ENCODE measurements at places on chromosomes 3 and 15.
A peak's percentile ranks its signal among the peaks of the same experiment; 100 is the strongest.

GRCh38 chr15:29872716-29873115 lies 50.4 kb upstream of the TJP1 start:
- DNase-seq: no peak

DNA sequence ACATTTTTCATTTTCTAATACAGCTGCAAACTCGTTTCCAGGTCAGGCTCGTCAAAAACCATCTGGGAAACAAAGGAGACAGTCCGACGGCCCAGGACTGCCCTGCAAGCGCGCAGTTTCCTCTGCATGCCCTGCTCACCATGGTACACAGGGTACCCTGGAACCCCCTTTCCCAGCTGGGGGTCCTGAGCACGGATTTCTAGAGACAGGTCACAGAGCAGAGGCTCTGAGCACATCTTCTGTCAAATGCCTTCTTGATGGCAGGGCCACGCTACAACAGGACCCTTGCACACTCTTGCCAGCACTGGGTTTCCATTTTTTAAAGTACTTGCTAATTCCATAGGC lies 8.1 kb downstream of the ZXDC start:
- no peak for DNase-seq

DNA sequence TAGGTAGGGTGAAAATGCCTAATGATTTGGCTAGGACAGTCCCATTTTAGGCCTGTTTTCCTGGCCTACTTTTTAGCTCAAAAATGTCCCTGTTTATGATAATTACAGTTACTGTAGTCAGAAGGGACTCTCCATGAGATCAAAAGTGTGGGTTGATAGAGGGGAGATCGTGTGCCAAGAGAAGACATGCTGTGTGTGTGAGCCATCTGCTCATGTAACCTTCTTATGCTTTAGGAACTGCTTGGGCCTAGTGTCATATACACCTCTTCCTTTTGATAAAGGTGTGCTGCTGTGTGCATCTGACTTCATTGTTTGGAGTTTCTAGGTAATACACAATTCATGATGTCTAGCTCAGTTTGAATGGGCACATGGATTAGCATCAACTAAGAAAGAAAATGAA lies 786.5 kb downstream of the PDCD6IP start:
- DNase-seq: no peak

DNA sequence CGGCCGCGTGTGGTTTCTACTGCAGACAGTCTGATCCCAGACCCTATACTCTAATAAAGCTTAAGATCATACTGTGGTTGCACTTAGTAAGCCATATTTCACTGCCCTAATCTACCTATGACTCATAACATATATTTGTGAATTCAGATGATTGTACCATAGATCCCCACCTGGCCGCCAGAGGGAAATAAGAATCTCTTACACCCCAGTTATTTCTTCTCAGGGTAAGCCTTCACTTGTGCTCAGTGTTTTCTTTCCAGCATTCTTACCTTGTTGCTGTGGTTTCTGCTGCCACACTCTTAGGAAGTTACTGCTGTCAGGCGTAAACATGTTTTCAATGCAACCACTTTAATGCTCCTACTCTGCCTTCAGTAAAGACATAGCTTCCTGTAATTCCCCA lies 105.9 kb downstream of the B3GALNT1 start:
- no peak for DNase-seq

- peak; percentile 85 for DNase-seq
Observed at GRCh38 chr15:70101459-70102113, 3.9 kb upstream of the TLE3 start.

- DNase-seq: no peak
Observed at GRCh38 chr3:153215966-153216365, 53.9 kb downstream of the RAP2B start.

- no peak for DNase-seq
Observed at GRCh38 chr3:32958509-32958908, 7.1 kb downstream of the CCR4 start.

DNA sequence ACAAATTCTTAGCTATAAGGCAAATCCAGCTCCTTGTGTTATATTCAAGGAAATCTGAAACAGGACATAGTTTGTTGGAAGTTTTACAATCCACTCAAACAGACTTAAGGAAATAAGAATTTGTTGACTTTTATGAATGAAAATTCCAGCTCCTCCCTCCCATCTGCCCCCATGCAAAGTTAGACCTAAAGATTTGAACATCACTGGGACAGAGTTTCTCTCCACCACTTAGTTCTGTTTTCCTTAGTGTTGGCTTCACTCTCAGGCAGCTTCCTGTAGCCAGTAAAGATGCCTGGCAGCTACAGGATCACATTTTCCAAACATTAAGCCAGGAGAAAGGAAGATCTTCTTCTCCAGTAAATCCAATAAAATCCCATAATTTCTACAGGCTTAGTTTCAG lies 265.0 kb downstream of the TAFA4 start:
- DNase-seq: no peak

DNA sequence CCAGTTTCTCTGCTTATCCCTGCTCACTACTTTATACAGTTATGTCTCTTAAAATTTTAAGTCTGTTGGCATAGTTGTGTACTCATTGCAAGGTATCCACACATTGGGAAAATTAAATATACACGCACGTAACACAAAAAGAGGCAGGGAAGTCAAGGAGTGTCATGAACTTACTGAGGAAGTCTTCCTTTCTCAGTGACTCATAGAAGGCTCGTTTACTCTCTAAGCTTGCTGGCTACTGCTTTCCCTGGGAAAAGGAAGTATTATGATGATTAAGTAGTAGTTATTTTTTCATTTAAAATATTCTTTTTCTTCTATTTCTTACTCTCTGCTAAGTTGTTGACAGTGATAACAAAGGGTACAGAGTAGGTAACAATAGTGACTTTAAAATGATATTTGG lies 287.3 kb downstream of the UBE2E2 start:
- no peak for DNase-seq

DNA sequence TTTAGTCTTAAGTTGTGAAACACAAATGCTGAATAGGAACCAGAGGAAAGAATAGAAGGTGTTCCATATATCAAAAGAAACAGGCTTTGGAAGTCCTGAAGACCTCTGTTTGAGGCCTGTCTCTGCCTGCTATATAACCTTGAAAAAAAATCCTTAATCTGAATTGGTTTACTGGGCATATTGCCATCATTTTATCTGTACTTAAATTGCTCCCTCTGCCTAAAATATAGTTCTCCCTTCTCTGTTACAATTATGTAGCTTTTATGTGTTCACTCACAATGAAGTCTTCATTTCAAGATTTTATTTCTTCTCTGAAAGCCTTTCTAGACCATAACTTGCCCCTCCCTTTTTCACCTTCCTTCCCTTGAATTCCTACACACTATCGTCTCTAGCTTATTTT lies 21.2 kb downstream of the ARL13B start:
- no peak for DNase-seq

DNA sequence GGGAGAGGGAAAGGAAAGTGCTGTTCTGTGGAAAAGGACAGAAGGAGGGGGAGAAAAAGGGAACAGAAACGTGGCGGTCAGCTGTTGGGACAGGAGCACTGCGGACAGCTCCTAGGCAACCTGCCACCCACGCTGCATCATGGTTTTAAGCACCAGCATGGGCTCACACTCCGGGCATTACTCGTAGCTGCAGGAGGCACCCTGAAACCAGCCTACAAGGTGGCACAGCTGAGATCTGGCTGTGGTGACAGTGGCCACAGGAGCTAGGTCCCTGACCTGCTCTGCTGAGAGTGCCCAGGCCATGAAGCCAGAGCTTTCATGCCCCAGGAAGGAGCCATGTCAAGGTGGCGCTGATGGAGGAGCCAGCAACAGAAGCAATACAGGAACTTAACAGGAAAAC lies 161.4 kb upstream of the ST8SIA2 start:
- no peak for DNase-seq

DNA sequence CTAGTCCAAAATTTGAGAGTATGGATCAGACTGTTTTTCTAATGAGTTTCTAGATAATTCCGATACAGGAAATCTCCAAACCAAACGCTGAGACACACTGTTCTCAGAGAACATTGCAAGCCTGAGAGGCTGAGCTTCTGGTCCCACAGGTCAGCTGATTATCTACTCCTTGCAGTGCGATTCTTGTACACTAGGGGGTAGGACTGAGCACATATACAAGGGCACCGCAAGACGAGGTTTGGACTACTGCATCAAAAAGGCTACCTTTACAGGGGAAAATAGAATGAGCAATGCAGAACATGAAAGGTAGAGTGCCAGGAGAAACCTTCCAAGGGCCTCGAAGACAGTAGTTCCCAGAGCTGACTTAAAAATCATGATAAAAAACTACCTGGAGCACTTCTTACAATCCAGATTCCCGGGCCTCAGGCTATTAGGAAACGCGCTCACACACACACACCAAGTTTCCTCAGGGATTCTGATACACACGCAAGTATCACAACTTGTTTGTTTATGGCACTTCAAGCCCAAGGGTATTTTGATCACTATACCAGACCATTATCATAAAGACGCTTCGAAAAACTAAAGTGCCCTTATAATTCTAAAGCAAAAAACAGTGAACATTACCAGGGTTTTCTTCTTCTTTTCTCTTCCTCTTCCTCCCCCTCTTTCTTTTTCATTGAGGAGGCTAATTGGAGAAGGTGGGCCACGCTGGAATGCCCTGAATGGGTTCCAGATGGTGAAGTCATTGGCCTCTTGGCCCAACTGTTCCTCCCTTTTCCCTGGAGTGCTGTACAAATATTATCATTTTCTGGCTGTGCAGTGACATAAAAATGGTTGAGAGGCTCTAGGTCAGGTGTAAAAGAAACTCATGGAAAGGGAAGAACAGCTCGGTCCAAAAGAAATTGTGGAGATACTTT lies 61.8 kb downstream of the SLC12A8 start:
- DNase-seq: no peak

DNA sequence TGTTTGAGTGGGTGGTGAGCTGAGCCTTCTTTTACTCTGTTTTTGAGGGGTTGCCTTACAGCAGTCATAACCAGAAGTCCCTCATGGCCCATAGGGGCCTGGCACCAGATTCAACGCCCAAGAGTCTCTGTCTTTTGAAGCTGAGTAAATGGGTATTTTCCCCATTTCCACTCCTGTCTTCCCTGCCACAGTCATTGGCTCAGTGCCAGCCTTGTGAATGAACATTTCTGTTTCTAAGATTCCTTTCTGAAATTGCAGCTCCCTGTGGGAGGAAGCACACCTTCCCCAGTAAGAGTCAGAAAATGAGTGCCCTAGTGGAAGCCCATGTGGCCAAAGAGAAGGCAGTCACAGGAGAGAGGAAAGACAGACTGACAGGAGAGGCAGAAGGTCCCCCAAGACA lies 43.7 kb upstream of the POLR2M start:
- no peak for DNase-seq

DNA sequence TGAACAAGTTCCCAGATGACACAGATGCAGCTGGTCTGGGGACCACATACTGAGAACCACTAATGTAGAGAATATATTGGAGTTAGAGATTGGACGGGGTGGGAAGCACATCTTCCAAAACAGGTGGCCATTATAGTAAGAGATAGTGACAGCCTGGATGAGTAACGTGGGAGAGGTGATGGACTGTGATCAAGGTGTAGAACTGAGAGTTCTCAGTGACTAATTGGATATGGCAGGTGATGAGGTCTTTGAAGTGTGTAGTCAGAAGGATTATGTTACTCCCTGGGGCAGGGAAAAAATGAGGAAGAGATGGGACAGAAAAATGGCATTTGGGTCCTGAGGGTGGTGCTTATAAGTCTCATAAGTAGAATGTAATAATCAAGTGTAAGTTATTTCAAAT lies 66.6 kb downstream of the KCNMB2 start:
- DNase-seq: peak; percentile 59

DNA sequence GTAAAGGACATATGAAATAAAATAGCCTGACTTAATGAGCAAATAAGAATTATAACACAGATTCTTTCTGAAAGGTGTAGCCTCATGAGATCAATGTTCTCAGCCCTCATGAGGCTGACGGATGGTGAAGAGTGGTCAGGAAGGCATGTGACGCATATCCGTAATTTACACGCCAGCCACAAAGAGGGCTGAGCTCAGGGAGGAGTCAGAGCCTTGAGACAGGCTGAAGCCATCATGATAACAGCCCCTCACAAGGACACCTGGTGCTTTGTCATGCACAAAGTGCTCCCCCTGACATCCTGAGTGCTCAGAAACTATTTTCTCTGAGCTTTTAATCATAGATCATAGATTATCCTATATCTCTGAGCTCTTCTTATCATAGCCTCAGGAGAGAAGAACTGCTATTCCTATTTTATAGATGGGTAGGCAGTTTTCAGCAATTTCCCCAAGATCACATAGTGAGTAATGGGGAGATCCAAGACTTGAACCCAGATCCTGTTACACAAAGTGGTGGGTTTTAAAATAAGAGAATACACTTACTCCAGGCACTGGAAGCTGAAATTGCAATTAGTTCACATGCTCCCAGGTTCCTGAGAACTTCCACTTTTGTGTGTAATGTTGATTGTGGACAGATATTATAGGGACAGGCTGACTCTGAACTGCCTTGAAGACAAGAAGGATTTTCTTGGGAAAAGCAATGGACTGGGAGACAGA lies 267.1 kb downstream of the RPLP1 start:
- no peak for DNase-seq

DNA sequence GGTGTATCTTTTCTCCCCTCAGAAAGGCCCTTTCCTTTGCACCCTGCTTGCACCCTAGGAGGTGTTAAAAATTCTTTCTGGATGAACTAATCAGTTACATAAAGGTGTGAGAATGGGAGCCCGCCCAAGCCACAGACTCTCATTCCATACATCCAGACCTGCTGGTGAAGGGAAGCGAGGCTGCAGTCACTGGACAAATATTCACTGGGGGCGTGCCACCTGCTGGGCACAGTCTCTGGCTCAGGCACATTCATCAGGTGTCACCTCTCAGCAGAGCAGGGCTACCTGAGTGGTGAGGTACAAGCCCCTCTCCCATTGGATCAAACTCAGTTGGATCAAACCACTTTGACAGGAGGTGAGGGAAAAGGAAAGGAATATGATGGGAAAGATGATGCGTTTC lies 52.0 kb downstream of the NTRK3 start:
- no peak for DNase-seq

GRCh38 chr3:128499724-128500275 lies 6.8 kb upstream of the GATA2 start:
- no peak for DNase-seq

DNA sequence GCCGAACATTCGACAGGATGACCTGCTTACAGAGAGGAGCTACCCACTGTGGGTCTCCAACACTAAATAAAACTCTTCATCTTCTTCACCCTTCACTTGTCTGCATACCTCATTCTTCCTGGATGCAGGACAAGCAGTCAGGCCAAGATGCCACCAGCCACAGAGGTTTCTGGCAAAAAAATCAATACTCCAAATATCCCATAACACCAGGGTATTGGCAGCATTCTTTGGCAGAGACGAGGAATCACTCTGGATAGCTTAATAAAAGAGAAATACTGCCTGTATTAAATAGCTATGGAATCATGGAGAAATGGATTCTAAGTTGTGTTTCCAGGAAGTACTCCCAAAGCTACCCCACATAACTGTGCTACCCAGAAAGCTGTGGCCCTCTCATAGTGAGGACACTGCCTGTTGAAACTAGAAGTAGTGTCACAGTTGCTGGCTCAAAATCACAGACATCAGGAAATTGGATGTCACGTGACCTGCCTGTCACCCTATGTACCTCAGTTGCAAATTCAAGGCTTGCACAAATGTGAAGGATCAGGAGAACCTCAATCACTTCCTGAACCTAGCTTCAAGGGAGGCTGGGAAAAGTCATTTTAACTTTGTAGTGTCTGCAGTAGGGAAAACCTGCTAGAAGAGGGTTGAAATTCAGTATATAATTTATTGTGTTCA lies 11.0 kb upstream of the LRRC31 start:
- DNase-seq: no peak

- no peak for DNase-seq
Observed at GRCh38 chr15:69145694-69146492, 14.5 kb upstream of the GLCE start.
